ENCODE measurements at places on chromosomes 4 and X.

DNA sequence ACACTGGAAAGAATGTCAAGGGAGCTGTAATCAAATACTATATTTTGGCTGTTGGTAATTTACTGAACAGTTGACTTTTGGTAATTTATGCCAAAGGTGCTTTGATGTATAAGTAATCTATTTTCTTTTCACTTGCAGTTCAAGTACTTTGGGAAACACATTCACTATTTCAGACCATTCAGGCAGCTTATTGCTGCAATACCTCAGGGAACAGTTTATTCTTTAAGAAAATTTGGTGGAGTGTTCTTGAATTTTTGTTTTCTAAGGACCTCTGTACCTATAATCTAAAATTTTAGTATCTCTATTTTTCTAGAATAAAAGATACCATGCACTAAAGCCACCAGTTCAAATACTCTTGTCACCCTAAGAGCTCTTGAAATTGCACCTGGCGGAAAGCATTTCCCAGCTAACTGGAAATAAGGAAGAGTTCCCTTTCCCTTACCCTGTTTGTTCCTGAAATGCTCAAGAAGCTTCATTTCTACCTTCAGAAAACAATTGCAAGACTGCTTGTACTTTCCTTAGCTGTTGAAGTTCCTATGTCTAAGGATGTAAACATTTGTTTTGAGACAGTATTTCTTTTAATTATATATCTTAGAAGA is 633.5 kb upstream of the FAT1 start:
- H3K27ac ChIP-seq: no peak overlapping the region
- no peak for DNase-seq
- H3K4me3 ChIP-seq: no peak overlapping the region
- H3K4me1 ChIP-seq: no peaks in the 10 kb centered on the region
- H3K27me3 ChIP-seq: no peaks in the 10 kb centered on the region

DNA sequence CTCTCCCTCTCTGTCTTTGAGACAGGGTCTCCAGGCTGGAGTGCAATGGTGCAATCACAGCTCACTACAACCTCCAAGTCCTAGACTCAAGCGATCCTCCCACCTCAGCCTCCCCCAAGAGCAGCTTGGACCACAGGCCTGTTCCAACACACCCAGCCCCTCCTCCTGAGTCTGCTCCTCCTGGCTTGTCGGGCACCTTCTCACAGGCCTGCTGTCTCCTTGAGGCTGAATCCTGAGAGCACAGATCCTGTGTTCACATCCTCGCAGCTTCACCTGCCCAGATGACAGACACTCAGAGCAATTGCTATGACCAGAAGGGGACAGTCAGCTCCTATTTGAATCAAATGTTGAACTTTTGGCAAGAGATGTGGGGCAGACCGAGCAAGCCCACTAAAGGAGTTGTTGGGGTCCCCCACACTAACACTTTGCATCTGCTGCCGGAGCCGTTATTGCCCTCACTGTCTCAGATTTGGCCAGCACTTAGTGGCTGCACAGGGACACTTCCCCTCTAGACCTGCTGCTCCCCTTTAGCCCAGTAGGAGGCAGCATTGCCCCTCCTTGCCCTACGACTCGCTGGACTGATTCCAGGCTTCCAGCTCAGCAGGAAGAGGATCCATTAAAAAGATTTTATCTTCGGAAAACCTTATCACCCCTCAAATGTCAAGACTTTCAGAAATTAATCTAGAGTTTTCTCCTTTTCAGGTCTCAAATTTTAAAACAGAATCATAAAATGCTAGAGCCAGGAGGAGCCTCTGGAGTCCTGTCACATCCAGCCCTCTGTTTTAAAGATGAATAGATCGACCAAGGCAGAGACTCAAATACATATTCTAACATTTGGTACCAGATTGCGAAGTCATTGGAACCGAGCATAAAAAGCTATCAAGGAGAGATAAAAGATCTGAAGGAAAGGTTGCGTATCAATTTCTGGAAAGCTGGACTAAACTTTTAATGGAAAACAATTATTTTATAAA is 113.7 kb downstream of the USP46 start:
- H3K36me3 ChIP-seq: no peaks in the 10 kb centered on the region
- DNase-seq: peak; percentile 34
- H3K4me3 ChIP-seq: no peak overlapping the region
- H3K27me3 ChIP-seq: peaks cover 14% of the 10 kb centered on the region
- H3K4me1 ChIP-seq: no peaks in the 10 kb centered on the region

DNA sequence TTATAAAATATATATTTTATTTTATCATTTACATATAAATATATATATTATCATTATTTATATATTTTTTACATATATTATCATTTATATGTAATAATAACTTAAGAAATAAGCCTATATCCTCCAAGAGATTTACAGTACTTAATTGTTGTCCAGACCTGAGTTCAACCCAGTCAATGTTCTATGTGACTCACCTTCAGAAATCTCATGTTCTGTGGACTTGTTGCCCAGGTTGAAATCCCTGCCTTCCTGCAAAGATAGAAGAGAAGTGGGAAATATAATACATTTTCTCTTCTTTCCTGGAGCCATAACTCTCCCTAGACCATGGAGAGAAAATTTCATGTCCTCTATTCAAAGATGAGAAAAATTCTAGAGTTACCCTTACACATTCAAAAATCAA is 247.3 kb downstream of the PARM1 start:
- H3K27me3 ChIP-seq: no peaks in the 10 kb centered on the region
- H3K27ac ChIP-seq: no peak overlapping the region
- DNase-seq: no peak
- H3K36me3 ChIP-seq: no peaks in the 10 kb centered on the region
- H3K4me1 ChIP-seq: no peaks in the 10 kb centered on the region
- no peak overlapping the region for H3K4me3 ChIP-seq

GRCh38 chrX:344371-344901 is 25.8 kb upstream of the GTPBP6 start:
- H3K4me1 ChIP-seq: no peaks in the 10 kb centered on the region
- no peak overlapping the region for H3K27ac ChIP-seq
- no peaks in the 10 kb centered on the region for H3K27me3 ChIP-seq
- peaks cover 3% of the 10 kb centered on the region for H3K36me3 ChIP-seq

DNA sequence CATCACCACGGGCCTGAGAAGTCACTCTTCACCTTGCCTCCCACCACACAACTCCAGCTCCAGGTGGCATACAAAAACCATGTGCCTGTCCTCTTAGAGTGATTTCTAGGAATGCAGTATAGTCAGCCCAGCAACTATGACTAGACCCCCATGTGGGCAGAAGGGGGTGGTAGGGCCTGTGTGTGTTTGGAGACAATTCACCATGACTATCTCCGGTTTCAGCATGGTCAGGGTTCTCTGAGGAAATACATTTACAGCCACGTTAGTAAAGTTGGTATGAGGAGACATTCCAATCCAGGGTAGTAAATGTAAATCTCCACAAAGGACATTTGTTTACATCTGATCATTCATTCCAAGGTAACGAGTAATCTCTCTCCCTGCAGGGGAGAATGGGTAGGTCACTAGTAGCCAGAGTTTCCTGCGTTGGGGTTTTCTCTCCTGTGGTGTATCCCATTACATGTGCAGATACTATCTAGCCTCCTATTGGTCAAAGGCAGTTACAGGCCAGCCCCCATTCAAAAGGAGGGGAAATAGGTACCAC is 4.2 kb upstream of the MTMR1 start:
- peak overlapping the region; percentile 35 for H3K27ac ChIP-seq
- no peaks in the 10 kb centered on the region for H3K27me3 ChIP-seq
- peaks cover 3% of the 10 kb centered on the region for H3K36me3 ChIP-seq
- no peak for DNase-seq

GRCh38 chr4:139606579-139607501 is 50.8 kb upstream of the SETD7 start:
- no peak for DNase-seq
- peak overlapping the region; percentile 38 for H3K27ac ChIP-seq
- peaks cover 11% of the 10 kb centered on the region for H3K4me1 ChIP-seq
- peak overlapping the region; percentile 67 for H3K4me3 ChIP-seq
- H3K36me3 ChIP-seq: no peaks in the 10 kb centered on the region
- H3K27me3 ChIP-seq: peaks cover 42% of the 10 kb centered on the region

- peak overlapping the region; percentile 0 for H3K27ac ChIP-seq
- no peak for DNase-seq
- peaks cover 5% of the 10 kb centered on the region for H3K4me1 ChIP-seq
- H3K27me3 ChIP-seq: no peaks in the 10 kb centered on the region
Observed at GRCh38 chrX:72026341-72027023, 105.2 kb downstream of the RTL5 start.

GRCh38 chr4:32440391-32440790 is 1720.2 kb downstream of the PCDH7 start:
- no peak overlapping the region for H3K27ac ChIP-seq
- H3K4me3 ChIP-seq: no peak overlapping the region
- no peak for DNase-seq
- H3K4me1 ChIP-seq: no peaks in the 10 kb centered on the region
- H3K36me3 ChIP-seq: no peaks in the 10 kb centered on the region
- H3K27me3 ChIP-seq: no peaks in the 10 kb centered on the region

DNA sequence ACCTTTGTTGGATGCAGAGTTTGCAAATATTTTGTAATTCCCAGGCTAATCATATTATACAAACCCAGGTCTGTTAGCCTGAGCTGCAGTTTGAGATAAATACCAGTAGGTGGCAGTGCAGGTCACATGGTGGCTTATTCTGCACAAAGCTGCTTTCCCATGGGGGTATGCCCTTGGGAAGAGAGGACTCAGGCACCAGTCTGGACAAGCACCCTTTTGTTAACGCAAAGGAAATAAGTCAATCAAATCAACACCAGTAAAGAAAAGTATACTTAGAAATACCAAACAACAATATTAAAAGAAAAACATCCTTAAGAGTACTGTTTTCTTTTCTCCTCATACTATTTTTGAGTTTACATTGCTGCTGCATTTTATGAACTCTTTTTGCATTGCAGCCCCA is 389.0 kb upstream of the ZFP42 start:
- no peaks in the 10 kb centered on the region for H3K4me1 ChIP-seq
- H3K36me3 ChIP-seq: no peaks in the 10 kb centered on the region
- DNase-seq: no peak
- H3K27me3 ChIP-seq: no peaks in the 10 kb centered on the region
- H3K27ac ChIP-seq: no peak overlapping the region
- H3K4me3 ChIP-seq: no peak overlapping the region

GRCh38 chrX:56986138-56986537 is 9.2 kb downstream of the SPIN3 start:
- no peaks in the 10 kb centered on the region for H3K36me3 ChIP-seq
- peaks cover 8% of the 10 kb centered on the region for H3K4me1 ChIP-seq
- H3K27me3 ChIP-seq: no peaks in the 10 kb centered on the region
- no peak for DNase-seq
- H3K4me3 ChIP-seq: no peak overlapping the region

DNA sequence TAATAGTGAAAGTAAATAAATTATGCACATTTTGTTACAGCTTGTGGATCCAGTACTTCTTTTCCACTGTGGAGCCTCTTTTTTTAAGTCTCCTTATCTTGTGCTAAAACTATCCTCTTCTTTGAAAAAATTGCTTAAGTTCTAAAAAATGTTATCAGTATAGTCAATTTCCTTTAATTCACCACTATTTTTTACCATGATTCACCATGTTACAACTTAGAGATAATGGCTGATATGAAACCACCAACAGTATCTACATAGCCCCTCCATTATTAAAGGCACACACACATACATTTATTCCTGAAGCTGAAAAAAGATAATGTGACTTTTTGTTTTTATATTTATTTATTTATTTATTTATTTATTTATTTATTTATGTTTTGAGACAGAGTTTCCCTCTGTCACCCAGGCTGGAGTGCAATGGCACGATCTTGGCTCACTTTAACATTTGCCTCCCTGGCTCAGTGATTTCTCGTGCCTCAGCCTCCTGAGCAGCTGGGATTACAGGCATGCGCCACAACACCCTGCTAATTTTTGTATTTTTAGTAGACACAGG is 243.2 kb downstream of the SPOCK3 start:
- no peak overlapping the region for H3K27ac ChIP-seq
- no peaks in the 10 kb centered on the region for H3K4me1 ChIP-seq
- no peak for DNase-seq

Data from effector memory CD8-positive, alpha-beta T cell (primary cell).